T-cell (primary cell): ENCODE measurements at places on chromosomes 11 and 22. TPM values are rescaled to one million over a fixed set of nuclear protein-coding genes. Genes with fewer than 3 reads are reported as not detected.

GRCh38 chr11:47299078-47299477, 29.1 kb downstream of the MADD start:
- H3K36me3 ChIP-seq: peaks cover 72% of the 10 kb centered on the region
- no peaks in the 10 kb centered on the region for H3K4me1 ChIP-seq
- no peaks in the 10 kb centered on the region for H3K27me3 ChIP-seq
- no peak overlapping the region for H3K4me3 ChIP-seq

GRCh38 chr11:95156916-95157541, 67.4 kb downstream of the ENDOD1 start:
- H3K4me1 ChIP-seq: peaks cover 37% of the 10 kb centered on the region
- H3K27ac ChIP-seq: no peak overlapping the region
- no peak overlapping the region for H3K4me3 ChIP-seq

DNA sequence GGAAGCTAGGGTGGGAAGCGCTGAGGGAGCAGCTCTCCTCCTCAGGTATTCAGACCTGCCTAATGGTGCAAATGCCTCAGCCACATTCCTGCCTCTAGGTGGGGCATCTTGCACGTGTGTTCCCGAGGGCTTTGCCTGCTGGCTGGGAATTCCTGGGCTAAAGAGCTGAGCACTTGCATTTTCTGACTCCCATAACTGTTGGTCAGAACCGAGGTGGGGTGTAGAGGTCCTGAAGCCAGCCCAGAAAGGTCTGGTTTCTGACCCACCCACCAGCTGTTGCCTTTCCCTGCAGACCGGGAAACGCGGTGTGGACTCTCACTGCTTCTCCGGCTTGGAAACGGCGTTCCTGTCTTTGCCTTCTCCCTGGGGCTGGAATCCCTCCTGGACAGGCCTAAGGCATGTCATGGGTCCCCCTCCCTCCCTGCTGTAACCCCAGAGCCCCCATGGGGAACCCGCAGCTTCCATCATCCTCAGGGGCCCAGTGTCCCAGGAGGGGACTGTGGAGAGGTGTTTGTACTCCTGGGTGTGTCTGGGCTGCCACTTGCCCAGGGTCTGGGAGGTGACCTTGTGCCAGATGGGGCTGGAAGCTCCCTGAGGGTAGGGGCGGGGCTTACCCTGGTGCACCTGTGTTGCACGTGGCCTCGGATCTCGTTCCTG, 24.0 kb upstream of the SMIM38 start:
- DNase-seq: no peak
- H3K27me3 ChIP-seq: no peaks in the 10 kb centered on the region
- H3K27ac ChIP-seq: no peak overlapping the region
- no peaks in the 10 kb centered on the region for H3K36me3 ChIP-seq
- peaks cover 10% of the 10 kb centered on the region for H3K4me1 ChIP-seq
- H3K4me3 ChIP-seq: no peak overlapping the region

GRCh38 chr11:134342572-134343340, 11.0 kb downstream of the GLB1L2 start:
- H3K36me3 ChIP-seq: no peaks in the 10 kb centered on the region
- H3K4me3 ChIP-seq: no peak overlapping the region

- H3K27me3 ChIP-seq: no peaks in the 10 kb centered on the region
- no peaks in the 10 kb centered on the region for H3K36me3 ChIP-seq
- no peaks in the 10 kb centered on the region for H3K4me1 ChIP-seq
- H3K4me3 ChIP-seq: no peak overlapping the region
These were observed 583.9 kb upstream of the LRRC4C start for GRCh38 chr11:42043312-42043711.

GRCh38 chr22:32473388-32473952, 1.1 kb upstream of the FBXO7 start:
- no peaks in the 10 kb centered on the region for H3K27me3 ChIP-seq
- H3K4me1 ChIP-seq: peaks cover 12% of the 10 kb centered on the region
- no peaks in the 10 kb centered on the region for H3K36me3 ChIP-seq
- peak; percentile 4 for DNase-seq
- peak overlapping the region; percentile 86 for H3K27ac ChIP-seq
- peak overlapping the region; percentile 87 for H3K4me3 ChIP-seq

DNA sequence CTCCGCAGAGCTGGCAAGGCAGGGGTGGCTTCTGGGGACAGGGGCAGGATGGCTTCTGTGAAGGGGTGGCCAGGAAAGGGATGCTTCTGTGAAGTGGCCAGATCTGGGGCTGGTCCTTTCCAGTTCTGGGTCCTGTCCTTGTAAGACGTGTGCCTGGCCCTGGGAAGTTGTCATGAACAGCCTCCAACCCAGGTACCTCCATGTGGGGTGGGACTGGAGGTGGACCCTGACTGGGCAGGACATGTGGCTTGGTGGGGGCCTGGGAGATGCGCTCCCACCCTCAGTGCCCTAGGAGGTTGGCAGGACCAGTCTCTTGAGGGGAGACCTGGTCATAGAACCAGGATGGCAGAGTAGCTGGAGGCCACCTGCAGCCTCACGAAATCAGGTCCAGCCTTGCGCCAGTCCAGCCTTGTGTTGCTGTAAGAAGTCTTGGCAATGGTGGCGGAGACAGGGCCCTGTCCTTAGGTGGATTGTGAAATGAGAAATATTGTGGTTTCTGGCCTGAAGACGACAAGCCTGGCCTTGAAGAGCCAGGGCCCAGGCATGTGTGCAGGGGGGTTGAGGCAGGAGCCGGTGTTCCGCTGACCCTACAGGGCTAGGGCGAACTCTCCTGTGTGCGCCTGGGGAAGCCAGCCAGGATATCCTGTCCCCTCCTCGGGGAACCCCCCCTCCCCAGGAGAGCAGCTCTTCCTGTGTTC, 2.6 kb downstream of the KCNQ1 start:
- no peak for DNase-seq
- peaks cover 19% of the 10 kb centered on the region for H3K4me1 ChIP-seq
- H3K27ac ChIP-seq: peak overlapping the region; percentile 25

DNA sequence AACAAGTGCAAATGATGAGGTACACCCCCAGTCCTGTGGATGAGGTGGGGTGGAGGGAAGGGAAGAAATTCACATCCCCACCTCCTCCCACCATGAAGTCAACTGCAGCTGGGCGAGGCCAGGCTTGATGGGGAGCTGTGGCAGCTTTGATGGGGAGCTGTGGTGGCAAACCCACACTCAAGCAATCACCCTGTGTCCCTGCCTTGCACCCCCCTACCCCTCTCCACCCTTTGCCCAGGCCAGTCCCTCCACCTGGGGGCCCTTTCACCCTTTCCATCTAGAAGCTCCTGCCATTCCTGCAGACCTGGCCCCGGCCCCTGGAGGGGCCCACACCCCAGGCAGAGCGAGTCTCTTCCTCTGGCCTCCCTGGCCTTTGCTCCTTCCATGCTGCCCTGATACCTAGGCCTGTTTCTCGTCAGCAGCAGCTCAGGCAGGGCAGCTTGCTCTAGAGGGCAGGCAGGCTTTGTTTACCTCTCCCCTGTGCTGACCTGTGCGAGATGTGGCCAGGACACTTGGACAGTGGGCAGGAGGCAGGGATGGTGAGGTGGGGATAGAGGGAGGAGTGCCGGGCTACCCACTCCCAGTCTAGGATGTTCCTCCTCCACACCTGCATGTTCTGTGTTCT, 4.5 kb upstream of the FGF3 start:
- DNase-seq: no peak
- H3K4me1 ChIP-seq: no peaks in the 10 kb centered on the region
- H3K27ac ChIP-seq: no peak overlapping the region
- no peak overlapping the region for H3K4me3 ChIP-seq

DNA sequence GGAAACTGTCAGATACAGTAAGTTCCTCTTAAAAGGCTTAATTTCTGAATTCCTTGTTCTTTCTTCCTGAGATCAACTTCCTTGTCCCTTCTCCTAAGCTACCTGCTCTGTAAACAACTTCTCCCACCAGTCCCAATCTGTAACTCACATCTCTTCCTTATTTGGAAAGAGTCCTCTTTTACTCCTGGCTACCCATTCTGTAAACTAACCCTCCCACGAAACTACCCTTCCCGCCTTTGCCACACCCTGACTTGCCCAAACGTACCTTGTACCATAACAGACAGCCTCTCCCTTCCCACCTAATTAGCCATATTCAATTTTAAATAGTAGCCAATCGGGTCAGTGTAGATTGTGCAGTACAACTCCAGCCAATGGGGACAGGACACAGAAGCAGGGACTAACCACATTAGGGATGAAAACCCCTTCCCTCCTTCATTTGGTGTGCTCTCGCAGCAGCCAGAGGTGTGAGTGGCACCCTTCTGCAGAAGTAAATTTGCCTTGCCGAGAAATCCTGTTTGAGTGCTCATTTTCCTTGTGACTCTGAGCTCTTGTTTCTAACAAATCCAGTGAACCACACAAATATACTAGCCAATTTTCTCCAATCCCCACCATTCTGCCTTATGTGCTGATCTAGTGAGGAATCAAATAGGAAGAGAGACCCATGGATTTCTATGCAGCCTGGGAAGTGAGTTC, 49.5 kb downstream of the ZNF280B start:
- no peaks in the 10 kb centered on the region for H3K4me1 ChIP-seq
- no peak overlapping the region for H3K27ac ChIP-seq
- H3K27me3 ChIP-seq: peaks cover 25% of the 10 kb centered on the region
- no peaks in the 10 kb centered on the region for H3K36me3 ChIP-seq

- peaks cover 53% of the 10 kb centered on the region for H3K4me1 ChIP-seq
- no peaks in the 10 kb centered on the region for H3K36me3 ChIP-seq
- DNase-seq: no peak
- H3K27ac ChIP-seq: no peak overlapping the region
These were observed 2.8 kb upstream of the CCND1 start for GRCh38 chr11:69637941-69638871.

DNA sequence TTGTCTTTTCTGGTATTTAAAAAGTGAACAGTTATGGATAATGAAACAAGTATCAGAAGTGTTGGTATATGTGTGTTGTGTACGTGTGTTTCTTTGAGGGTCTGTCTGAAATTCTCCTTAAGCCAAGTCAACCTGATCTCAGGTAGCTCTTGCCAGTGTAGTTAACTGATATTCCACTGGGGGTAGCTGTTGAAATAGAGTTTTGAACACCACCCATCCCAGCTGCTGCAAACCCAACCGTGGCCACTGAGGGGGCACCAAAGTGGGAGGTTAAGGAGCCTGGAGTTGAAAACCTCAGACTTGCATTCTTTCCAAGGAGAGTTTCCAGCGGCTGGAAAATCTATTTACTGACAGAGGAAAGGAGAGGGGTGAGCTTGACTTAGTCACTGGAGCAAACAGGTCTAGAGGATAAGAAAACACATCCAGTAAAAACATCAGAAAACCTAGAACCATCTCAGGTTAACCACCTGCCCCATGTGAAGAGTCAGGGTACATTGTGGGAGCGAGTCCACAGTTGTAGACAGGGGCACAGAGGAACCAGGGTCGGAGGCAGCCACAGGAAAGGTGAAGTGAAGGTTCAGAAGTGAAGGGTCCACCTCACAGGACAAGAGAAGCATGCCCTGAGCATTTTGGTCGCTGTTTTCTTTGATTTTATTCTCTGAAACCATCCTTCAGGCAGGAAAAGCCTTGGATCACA, 8.8 kb upstream of the CUL5 start:
- H3K4me3 ChIP-seq: no peak overlapping the region
- no peaks in the 10 kb centered on the region for H3K4me1 ChIP-seq
- peaks cover 8% of the 10 kb centered on the region for H3K27me3 ChIP-seq
- no peak overlapping the region for H3K27ac ChIP-seq
- DNase-seq: peak; percentile 31
- H3K36me3 ChIP-seq: no peaks in the 10 kb centered on the region

DNA sequence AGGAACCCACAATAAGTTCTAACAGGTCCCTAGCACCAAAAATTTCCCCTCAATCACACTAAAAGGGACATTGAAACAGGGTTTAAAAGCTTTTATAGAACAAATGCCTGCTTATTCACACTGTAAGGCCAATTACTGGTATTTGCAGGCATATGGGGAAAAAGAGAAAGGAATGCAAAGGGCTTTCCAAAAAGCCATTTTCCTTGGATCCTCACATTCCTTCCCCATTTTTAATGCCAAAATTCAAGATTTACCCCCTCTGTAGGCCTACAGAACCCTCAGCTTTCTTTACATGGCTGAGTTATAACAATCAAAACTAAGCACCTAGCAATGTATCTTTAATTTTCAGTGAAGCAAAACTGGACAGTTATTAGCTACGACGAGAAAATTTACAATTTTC, 102.0 kb downstream of the SBF2 start:
- H3K4me3 ChIP-seq: no peak overlapping the region
- H3K27me3 ChIP-seq: no peaks in the 10 kb centered on the region
- no peak overlapping the region for H3K27ac ChIP-seq
- no peaks in the 10 kb centered on the region for H3K36me3 ChIP-seq
- no peak for DNase-seq
- no peaks in the 10 kb centered on the region for H3K4me1 ChIP-seq

DNA sequence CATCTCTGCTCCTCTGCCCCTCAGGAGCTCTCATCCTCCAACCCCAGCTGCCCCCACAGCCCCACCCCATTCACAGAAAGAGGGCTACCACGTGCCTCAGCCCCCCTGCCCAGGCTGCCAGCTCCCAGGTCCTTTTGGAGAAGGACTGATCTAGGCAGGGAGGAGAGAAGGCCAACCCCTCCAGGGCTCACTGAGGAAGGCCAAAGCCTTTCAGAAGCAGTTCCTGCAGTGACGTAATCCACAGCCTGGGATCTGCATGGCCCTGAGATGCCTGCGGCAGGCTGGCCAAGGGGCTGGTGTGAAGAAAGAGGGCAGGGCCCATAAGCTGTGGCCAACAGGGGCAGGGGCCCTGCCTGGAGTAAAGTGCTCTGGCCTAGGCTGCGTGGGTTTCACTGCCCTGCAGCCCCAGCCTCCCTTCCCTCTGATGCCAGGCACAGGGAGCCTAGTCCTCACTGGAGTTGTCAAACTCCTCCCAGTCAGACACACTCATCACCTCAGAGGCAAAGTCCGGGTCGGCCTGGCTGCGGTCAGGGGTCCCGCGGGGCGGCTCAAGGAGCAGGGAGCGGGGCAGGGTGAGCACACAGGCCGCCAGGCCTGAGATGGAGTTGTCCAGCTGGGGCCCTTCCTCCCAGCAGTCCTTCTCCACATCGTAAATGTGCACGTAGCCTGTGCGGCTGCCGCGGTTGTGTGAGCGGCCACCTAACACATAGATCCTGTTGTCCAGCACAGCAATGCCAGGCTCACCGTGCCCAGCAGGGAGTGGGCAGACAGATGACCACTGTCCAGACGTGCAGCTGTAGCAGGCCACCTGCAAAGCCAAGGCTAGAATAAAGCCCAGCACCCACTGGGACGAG, 4.2 kb upstream of the SCARF2 start:
- no peak overlapping the region for H3K27ac ChIP-seq
- peaks cover 15% of the 10 kb centered on the region for H3K4me1 ChIP-seq
- no peak for DNase-seq
- no peaks in the 10 kb centered on the region for H3K27me3 ChIP-seq

OR51B2 gene
- not detected for total RNA-seq

KRTAP5-11 gene
- not detected for total RNA-seq

TSG101 gene
- total RNA-seq: 13.6 TPM

SCN4B gene
- total RNA-seq: 0.20 TPM

ACTN3 gene
- 0.30 TPM for total RNA-seq
